ENCODE measurements at places on chromosomes 5 and 9.

DNA sequence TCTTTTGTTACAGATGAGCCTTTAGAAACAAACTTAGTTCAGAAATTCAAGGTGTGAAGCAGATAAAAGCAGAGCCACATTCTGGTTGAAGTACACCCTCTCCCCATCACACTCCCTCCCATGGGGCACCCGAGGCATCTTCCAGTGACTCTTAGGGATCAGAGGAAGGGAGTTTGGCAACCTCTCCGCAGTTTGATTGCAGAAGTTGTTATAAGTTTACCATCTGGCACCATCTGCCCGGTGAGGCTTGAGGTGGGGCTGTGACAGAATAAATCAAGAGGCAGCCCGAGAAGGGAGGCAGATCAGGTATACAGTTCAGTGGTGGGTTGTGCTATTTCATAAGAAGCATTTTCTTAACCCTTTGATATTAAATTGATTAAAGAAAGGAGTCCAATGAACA lies 458.6 kb upstream of the CLINT1 start:
- DNase-seq: no peak

- peak; percentile 94 for DNase-seq
These were observed 65.4 kb upstream of the ARAP3 start for GRCh38 chr5:141747152-141748141.

- DNase-seq: no peak
These were observed 617.1 kb upstream of the ADAMTS16 start for GRCh38 chr5:4523038-4523437.

- DNase-seq: no peak
These were observed 68.7 kb upstream of the HAPLN1 start for GRCh38 chr5:83789371-83789770.

- DNase-seq: peak; percentile 19
These were observed 360.1 kb downstream of the KDM4C start for GRCh38 chr9:7117676-7118561.

- DNase-seq: no peak
These were observed 153.6 kb upstream of the TYRP1 start for GRCh38 chr9:12539580-12539975.

GRCh38 chr9:127397646-127398274 lies 791 bp downstream of the SLC2A8 start:
- peak; percentile 6 for DNase-seq

DNA sequence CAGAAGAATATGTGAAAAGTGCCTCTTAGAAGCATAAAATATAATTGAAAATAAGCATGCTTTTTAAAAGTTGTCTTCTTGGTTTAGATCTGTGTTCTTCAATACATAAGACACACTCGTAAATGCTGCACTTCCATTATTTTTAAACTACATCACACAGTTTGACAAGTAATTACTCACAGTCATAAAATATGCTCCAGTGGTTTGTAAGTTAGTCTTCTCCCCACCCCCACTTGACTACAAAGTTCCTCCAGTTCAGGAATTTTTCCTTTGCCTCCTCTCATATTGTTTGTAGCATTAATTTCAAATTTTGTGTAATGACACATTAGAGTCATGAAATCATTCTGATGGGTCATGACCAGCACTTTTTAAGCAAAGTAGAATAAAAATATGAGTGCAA lies 60.3 kb upstream of the PTGER4 start:
- no peak for DNase-seq

DNA sequence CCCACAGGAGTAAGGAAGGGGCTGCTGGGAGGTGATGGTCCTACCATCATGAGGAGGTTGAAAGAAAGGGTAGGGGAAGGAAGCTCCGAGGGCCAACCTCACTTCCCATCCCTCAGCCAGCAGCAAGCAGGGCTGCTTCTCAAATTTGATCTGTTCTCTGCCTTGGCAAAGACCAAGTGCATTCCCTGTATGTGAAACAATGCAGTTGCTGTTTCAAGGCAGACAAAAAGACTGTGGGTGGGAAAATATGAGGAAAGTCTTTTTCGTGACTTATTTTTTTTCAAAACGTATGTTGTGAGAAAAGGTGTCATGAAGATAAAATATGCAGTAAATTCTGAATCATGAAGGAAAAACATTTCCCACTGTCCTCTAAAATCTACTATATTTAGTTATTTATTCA lies 165.9 kb downstream of the ARSB start:
- DNase-seq: no peak

GRCh38 chr5:176739461-176740051 lies 70.8 kb upstream of the UNC5A start:
- DNase-seq: peak; percentile 81

DNA sequence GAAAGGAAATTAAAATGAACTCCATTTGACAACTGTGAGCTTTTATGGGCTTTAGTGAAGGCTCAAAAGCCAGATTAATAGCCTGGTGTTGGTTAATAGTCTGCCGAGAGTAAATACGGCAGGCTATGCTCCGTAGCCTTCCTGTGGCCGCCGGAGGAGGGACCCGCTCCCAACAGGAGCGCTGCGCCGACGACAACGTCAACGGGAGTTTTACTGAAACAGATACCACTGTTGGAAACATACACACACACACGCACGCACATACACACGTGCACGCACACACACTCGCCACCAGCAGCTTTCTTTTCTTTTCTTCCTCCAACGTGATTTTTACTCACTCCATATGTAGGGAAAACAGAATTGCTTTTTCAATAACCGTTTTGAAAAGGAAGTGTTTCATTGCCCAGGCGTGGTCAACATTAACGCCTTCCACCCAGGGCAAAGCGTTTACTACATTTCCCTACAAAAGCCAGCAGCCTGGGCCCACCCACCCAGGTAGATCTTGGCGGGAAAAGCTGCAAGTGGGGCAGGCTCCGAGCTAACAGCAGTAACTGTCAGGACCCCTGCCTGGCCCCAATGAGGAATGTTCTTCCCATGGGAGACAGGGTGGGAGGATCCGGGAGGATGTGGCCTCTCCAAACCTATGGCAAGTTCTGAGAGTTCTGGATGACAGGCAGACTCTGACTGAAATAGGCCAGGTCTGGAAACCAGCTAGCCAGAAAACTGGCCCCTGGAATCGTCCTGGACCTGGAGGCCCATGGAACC lies 72.3 kb downstream of the PAX5 start:
- DNase-seq: no peak

GRCh38 chr5:147398860-147399259 lies 111.0 kb downstream of the DPYSL3 start:
- no peak for DNase-seq

- DNase-seq: no peak
These were observed 7.4 kb downstream of the NPR2 start for GRCh38 chr9:35798658-35799374.

- peak; percentile 83 for DNase-seq
These were observed 291.4 kb downstream of the ARHGEF28 start for GRCh38 chr5:73917433-73917832.

GRCh38 chr5:95846554-95847260 lies 24.2 kb upstream of the GLRX start:
- peak; percentile 45 for DNase-seq
